ENCODE measurements at places on chromosomes 16 and 17. TPM values are rescaled to one million over a fixed set of nuclear protein-coding genes. Genes with fewer than 3 reads are reported as not detected.

GRCh38 chr16:17275076-17276009, 195.4 kb downstream of the XYLT1 start:
- H3K4me3 ChIP-seq, result no peak overlapping the region
- no peaks in the 10 kb centered on the region for H3K36me3 ChIP-seq
- no peak for DNase-seq
- no peak overlapping the region for H3K27ac ChIP-seq
- H3K27me3 ChIP-seq, result no peaks in the 10 kb centered on the region

GRCh38 chr17:45334701-45335677, 18.2 kb upstream of the MAP3K14 start:
- H3K4me3 ChIP-seq, result no peak overlapping the region
- no peak for DNase-seq
- H3K36me3 ChIP-seq, result no peaks in the 10 kb centered on the region

- H3K4me1 ChIP-seq, result peaks cover 5% of the 10 kb centered on the region
- no peak for DNase-seq
- no peak overlapping the region for H3K4me3 ChIP-seq
- H3K27me3 ChIP-seq, result peaks cover 15% of the 10 kb centered on the region
Observed at GRCh38 chr17:79049821-79050220, 24.8 kb upstream of the ENGASE start.

DNA sequence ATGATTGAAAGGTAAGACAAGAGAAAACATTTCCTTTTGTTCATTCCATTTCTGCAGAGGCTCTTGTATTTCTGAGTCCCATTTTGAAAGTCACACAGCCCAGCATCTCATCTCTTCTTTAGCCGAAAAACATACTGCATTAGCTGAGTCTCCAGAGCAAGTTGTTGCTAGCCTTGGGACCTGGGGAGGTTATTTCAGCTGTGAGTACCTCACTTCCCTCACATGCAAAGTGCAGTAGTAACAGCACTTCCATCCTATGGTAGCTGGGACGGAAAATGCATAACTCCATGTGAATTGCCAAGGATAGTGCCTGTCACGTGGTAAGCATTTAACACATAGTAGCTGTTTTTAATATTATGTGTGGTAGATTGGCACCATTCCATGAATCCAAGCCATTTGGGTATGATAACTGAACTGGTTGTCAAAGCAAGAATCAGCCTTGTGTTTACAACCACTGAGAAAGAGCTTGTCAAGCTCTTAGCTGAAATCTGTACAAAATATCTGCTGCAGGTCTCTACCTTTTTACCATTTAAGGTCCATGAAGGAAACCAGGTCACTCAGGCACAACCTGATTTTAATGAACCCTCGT, 345.7 kb downstream of the CDH13 start:
- H3K36me3 ChIP-seq, result peaks cover under 1% of the 10 kb centered on the region
- H3K27ac ChIP-seq, result no peak overlapping the region
- no peaks in the 10 kb centered on the region for H3K27me3 ChIP-seq
- H3K4me1 ChIP-seq, result peaks cover 5% of the 10 kb centered on the region
- no peak for DNase-seq

Gene LHX1
- total RNA-seq, result 1.1 TPM

DNA sequence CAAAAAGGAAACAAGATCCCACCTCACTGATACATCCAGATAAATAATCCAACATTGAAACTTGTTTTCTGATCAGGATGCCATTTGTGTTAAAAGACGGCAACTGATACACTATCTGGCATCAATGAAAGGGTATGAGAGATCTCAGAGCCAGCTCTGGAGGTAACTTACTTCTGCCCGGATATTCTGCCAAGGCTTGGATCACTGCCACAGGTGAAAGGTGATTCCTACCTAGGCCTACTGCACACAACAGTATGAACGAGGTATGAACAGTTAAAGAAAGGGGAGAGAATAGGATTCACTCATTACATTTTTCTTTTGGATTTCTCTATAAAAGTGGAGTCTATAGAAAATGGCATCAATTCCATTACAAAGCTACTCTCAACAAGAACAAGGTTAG, 136.1 kb downstream of the HS3ST3A1 start:
- peaks cover 29% of the 10 kb centered on the region for H3K4me1 ChIP-seq
- no peaks in the 10 kb centered on the region for H3K36me3 ChIP-seq
- no peaks in the 10 kb centered on the region for H3K27me3 ChIP-seq
- no peak for DNase-seq
- H3K27ac ChIP-seq, result no peak overlapping the region

- peaks cover 63% of the 10 kb centered on the region for H3K27me3 ChIP-seq
- H3K36me3 ChIP-seq, result no peaks in the 10 kb centered on the region
- DNase-seq, result no peak
- no peak overlapping the region for H3K27ac ChIP-seq
- no peak overlapping the region for H3K4me3 ChIP-seq
- no peaks in the 10 kb centered on the region for H3K4me1 ChIP-seq
Observed at GRCh38 chr16:79328402-79329165, 272.0 kb downstream of the MAF start.

Gene MT1H
- not detected for total RNA-seq

Gene HASPIN
- total RNA-seq, result 22.9 TPM

DNA sequence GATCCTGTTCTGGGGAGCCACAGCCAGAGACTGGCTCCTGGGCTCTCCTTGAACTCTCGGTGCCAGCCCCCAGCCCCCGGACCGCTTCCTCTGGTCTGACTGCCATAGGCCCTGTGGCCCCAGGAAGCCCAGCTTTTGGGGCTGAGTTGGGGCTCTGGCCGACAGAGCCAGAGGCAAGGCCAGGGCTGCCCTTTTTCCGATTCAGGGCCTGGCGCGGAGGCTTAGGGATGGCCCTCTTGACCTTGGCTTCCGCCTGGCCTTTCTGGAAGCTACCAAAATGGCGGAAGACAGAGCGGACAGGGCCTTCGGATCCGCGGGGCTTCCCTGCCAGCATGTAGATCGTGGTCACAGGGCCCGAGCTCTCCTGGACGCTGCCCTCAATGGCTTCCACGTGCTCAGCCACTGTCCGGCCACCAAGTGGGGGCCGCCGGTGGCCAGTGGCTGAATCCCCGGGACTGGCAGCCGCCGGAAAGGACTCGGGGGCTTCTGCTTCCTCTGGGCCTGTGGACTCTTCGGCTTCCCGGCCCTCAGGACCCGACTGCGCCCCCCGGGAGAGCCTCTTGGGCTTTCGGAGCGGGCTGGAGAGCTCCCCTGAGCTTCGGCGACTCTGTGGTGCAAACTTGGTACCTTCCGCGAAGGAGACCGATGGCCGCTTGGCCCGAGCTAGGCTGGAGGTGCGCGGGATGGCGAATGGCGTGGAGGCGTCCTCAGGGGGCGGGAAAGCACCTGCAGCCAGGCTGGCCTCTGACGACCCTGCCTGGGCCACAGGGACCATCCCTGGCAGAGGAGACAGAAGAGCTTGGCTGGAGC, 6.4 kb upstream of the SLC43A2 start:
- H3K4me3 ChIP-seq, result no peak overlapping the region
- no peak overlapping the region for H3K27ac ChIP-seq
- peaks cover 22% of the 10 kb centered on the region for H3K4me1 ChIP-seq
- no peak for DNase-seq
- peaks cover 22% of the 10 kb centered on the region for H3K27me3 ChIP-seq
